ENCODE measurements at places on chromosomes 11 and 22.

DNA sequence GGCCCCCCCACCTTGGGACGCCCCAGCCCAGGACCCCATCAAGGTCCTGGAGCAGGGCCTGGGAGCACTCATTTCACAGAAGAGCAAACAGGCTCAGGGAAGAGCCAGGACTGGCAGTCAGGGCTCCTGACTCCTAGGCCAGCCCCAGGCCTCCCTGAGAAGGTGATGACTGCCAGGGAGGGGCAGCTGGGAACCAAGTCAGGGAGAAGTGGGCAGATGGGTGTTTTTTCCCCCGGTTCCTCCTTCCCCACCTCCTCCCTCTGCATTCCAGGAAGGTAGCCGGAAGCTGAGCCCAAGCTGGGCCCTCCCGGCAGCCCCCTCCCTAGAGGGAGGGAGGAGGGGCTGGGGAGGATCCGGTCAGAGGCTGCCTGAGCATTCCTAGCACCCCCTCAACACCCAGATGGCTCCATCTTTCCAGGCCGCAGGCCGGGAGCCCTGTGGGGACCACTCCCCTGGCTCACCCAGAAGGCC, 19.6 kb downstream of the MYRF start:
- DNase-seq = no peak

GRCh38 chr22:23370251-23370650, 189.9 kb downstream of the BCR start:
- DNase-seq = no peak

DNA sequence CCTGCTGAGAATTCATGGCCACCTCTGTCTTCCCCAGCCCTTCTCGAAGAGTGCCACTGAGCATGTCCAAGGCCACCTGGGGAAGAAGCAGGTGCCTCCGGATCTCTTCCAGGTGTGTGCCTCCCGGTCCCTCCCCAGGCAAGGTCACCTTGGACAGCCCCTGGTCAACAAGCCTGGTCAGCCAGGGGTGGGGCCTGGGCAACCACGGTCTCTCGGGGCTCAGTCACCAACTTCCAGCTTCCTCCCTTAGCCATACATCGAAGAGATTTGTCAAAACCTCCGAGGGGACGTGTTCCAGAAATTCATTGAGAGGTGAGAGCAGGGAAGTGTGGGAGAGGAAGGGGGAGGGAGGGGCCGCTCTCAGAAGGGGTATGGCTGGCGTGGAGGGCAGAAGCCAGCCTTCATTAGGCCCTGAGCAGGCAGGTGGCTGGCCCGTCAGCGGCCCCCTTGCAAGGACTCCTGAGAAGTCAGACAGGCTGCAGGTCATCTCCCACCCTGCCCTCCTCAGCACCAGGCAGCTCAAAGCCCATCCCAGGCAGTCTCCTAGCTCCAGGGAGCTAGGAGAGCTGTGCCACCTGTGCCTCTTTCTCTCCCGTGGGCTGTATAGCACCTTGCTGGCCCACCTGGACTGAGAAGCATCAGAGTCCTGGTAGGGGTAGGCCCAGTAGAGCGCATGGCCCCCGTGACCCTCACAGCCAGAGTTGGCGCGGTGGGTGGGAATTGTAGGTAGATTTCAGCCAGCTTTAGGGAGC, 9.3 kb upstream of the ANKRD13D start:
- no peak for DNase-seq

- no peak for DNase-seq
These were observed 131.1 kb downstream of the MED15 start for GRCh38 chr22:20638507-20638870.

- no peak for DNase-seq
These were observed 784.4 kb downstream of the NTM start for GRCh38 chr11:132154781-132155180.

DNA sequence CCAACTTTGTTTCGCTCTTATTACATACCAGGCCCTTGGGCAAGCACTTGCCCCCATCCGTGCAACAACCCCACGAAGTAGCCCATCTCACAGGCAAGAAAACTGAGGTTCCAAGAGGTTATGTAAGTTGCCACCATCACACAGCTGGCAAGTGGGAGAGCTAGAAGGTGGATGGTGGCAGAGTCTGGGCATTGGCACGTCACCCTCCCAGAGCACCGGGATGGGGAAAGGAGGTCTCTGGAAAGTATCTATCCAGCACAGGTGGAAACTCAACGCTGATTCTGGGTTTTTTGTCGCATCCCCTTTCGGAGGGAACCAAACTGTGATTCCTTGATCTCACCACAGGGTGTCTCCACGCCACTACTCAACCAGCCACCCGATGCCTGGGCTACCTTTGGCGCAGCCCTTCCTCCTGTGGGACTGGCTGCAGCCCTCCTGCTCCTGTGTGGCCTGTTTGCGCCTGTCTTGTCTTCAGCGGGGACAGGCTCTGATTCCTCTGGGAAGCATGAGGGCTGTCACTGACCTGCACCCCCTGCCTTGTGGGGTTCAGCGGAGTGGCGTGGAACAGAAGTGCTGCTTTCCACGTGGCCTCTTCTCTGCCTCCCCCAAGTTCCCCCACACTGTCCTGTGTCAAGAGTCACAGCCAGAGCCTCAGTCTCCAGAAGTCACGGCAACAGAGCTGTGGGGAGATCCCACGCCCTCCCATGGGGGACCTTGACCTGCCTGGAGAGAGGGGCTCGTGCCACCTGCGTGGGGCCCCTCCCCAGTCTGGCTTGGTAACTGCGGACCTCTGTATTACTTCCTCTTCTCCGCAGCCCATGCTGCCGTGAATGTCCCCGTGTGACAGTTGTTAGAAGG, 34.4 kb upstream of the TRIM29 start:
- peak; percentile 49 for DNase-seq

- DNase-seq = no peak
These were observed 61.8 kb upstream of the NCAM1 start for GRCh38 chr11:112899235-112900006.

GRCh38 chr11:10511181-10511621, 29.8 kb downstream of the RNF141 start:
- DNase-seq = no peak

- DNase-seq = peak; percentile 22
These were observed 256.9 kb downstream of the CADM1 start for GRCh38 chr11:115247361-115247760.

DNA sequence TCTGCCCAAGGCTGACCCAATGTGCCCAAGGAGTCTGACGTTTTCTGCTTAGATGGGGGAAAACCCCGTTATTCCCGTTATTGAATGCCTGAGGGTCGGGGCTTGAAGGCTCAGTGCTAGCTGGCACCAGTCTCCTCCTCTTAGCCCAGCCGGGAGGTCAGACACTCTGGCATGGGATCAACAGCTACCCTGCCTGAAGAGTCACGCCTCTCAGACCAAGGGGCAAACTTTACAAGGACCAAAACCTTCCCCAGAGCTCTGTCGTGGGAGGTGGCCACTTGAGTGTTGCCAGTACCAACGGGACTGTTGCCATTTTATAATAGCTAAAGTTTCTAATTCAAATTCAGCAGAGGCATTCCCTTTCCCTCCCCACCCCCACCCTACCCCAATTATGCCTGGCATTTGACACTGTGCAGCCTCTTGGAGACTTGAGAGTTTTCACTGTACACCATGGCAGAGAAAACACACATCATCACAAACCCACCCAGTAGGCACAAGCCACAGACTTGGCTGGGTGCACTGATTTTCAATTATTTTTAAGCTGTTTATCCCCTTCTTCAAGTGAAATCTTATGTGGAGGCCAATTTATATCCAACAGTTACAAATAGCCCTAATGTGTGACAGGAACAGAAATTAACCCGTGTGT, 137.5 kb upstream of the SYT13 start:
- DNase-seq = no peak

- peak; percentile 87 for DNase-seq
These were observed 14.4 kb upstream of the CDC42EP1 start for GRCh38 chr22:37545703-37546436.

GRCh38 chr11:95863486-95864140, 60.3 kb downstream of the MTMR2 start:
- peak; percentile 90 for DNase-seq

- no peak for DNase-seq
These were observed 82.1 kb downstream of the FBLN1 start for GRCh38 chr22:45584621-45585436.

DNA sequence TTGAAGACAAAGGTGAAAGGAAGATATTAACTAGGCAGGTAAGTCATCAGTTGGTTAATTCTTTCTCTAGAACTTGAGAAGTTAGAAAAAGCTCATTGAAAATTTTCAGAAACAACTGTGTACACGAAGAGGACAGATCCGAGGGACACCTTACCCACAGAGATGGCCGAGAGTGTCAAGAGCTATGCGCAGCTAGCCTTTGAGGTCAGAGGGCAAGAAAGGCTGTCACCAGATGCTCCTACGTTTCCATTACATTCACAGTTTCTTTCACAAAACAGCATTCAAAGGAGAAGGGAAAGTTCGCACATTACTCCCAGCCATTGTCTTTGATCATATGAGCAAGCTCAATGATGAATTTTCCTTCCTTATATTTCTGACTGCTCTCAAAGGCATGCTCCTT, 34.8 kb downstream of the YPEL1 start:
- DNase-seq = no peak

GRCh38 chr11:1536065-1536843, 35.8 kb downstream of the DUSP8 start:
- no peak for DNase-seq

DNA sequence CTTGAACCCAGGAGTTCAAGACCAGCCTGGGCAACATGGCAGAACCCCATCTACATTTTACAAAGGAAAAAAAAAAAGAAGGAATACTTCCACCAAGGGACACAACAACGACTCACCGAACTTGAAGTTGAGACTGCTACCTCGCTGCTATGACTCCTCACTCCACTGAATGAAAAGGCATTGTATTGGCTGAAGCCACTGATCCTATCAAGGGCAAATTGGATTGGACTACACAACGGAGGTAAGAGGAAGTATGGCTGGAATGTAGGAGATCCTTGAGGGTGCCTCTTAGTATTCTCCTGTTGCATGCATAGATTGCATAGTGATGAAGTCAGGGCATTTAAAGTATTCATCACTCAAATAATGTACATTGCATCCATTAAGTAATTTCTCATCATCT, 97.9 kb downstream of the CWF19L2 start:
- DNase-seq = peak; percentile 36

GRCh38 chr11:35740061-35740799, 77.7 kb downstream of the TRIM44 start:
- no peak for DNase-seq

DNA sequence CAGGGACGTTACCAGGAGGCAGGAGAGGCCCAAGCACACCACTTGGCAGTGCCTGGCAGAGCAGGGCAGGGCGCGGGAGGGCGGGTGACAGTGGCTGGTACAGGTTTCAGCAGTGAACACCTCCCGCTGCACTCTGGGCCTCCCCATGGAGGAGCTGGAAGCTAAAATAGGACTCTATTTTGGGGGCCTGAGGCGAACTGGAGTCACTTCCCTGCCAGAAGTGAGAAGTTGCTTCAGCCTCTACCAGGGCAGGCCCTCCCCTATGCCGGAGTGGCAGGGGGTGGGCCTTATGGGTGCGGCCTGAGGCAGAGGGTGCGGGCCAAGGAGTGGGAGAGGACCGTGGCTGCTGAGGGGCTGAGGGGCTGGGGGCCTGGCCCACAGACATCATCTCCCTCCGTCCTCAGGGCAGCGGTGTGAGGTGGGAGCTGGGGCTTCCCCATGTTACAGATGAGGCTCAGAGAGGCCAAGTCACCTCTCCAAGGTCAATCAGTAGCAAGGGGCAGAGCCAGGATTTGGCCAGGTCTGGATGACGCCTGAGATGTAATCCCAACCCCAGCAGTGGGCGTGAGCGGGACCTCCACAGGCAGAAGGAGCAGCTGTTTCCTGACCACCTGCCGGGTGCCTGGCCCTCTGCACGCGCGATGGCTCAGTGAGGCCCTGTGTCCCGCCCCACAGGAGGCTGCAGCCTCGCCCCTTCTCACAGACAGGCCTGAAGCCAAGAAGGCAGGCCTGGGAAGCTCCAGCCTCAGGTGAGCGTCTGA, 39.3 kb downstream of the KCNJ4 start:
- DNase-seq = no peak

GRCh38 chr11:117861151-117862018, 15.1 kb downstream of the FXYD6 start:
- DNase-seq = peak; percentile 16

DNA sequence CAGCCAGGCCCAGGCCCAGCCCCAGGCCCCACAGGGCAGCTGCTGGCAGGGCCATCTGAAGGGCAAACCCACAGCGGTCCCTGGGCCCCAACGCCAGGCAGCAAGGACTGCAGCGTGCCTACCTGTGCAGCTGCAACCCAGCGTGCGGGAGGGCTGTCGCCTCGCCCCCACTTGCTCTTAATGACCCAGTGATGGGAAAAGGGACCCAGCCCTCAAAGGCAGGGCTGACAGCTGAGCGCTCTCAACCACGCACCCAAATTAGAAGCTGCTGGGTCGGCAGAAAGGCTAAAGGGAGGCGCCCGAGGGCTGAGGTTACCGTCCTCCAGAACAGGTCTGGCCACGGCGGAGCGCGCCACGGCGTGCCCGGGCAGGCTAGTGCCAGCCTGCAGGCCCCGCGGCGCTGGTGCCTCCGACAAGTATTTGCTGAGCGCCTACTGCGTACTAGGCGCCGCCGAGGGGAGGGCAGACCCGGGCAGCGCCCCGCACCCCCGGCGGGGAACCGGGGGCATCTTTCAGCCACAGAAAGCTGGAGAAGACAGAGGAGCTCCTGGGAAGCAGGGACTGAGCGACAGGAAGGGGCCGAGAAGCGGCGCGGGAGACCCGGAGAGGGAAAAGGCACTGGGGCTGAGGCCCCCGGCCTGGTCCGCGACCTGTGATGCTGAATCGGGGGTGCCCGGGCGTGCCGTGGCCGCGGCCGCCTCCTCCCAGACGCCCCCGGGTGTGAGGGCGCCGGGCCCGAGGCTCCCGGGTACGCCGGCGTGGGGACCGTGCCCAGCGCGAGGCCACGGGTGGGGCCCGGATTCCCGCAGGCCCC, 773 bp downstream of the HRAS start:
- DNase-seq = no peak

GRCh38 chr11:69055212-69055586, 6.5 kb downstream of the TPCN2 start:
- no peak for DNase-seq

GRCh38 chr22:39583066-39583667, 12.6 kb downstream of the CACNA1I start:
- DNase-seq = no peak

DNA sequence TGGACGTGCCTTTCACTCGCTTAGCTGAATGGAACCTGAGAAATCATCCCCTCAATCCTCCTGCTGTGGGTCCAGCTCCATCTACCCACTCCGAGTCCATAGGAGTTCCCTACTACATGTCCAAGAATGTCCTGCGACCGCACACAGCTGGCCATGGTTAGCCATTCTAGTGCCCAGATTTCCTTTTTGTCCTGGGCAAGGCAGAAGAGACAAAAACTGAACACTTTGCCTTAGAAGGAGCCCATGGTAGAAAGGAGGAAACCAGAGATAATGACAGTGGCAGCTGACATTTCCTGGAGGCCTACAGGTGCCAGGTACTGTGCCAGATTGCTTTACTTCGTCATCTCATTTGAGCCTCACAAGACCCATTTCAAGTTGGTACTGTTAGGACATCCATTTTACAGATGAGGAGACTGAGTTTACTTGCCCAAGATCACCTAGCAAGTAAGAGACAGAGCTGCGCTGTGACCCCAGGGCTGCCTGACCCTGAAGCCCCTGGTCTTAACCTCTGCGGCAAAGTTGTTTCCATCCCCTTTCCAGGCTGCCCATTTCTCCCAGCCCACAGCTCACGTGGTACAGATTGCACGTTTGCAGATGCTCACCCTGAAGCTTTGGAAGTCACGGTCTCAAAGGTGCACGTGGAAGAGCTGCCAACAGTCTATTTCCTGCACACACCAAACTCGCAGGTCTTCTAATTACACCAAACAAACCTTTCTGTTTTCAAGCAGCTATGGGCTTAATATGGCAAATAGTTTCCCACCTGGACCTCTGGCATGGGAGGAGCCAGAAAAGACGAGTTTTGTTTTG, 112.7 kb downstream of the ZBTB16 start:
- DNase-seq = no peak

GRCh38 chr22:37860796-37861421, 11.7 kb downstream of the EIF3L start:
- DNase-seq = no peak
